IPS DF 19.7 (cell line): ENCODE measurements at places on chromosomes 5 and 9.

DNA sequence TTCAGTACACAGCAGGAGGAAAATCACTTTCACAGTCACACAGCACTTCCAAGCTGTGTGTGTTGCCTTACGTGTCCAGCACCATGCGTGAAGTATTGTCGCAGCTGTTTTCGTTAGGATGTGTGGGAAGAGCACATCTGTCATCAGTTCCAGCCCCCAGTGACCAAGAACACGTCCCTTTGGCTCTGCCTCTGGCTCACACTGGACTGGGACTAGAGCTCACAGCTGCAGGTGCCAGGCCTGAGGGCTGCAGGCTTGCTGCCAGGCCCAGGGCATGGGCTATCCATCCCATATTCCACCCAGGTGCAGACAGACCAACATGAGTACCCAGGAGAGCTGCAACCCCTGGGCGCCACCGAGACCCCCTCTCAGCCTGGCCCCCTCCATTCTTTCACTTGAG is 60.5 kb upstream of the ANKRD33B start:
- no peak for DNase-seq

GRCh38 chr5:90833753-90834152 is 275.2 kb downstream of the ADGRV1 start:
- DNase-seq, result no peak

DNA sequence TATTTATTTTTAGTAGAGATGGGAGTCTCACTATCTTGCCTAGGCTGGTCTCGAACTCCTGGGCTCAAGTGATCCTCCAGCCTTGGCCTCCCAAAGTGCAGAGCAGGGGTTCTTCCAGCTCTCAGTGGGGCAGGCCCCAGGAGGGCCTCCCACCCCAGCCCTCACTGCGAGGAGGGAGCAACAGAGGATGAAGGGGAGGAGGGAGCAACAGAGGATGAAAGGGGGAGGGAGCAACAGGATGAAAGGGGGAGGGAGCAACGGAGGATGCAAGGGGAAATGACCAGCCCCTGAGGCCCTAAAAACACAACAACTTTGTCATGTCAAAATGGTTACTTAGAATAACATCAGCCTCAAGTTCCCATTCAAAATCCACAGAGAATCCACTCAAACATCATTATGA is 10.0 kb downstream of the TRIM14 start:
- DNase-seq, result no peak

DNA sequence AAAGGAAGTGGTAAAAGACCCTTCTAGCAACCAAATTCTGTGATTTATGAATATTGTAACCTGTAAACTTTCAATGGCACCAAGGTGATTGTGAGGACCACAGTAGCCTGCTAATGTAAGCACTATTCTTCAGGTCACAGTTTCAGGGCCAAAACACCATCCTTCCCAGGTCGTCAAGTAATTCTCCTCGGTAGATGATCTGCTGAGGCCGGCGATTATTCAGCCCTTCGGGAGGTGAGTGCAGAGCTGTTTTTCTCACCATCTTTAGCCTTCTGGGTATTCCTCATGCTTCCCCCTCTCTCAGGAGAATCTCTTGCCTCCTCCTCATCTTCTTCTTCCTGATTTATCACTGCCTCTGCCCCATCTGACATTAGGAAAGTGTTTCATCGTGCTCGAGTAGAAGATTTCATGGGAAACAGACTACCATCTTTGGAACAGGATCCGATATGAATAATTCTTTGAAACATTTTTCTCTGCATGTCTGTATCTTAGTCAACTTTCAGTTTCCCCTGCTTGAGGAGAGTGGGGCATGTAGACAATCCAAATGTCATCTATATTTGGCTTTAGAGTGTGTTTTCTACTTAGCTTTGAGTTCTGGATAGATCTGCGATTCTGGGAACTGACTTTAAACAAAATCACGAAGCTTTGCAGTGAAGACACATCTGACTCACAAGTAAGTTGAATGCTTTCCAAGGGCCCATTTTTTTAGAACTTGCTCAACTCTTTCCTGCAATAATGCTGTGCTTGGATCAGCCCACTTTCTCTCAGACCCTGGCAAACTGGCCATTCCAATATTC is 173.9 kb downstream of the AOPEP start:
- DNase-seq, result no peak

- DNase-seq, result no peak
Observed at GRCh38 chr9:136646827-136647711, 15.6 kb upstream of the EGFL7 start.

GRCh38 chr9:114718801-114719221 is 36.8 kb upstream of the TEX48 start:
- DNase-seq, result no peak

DNA sequence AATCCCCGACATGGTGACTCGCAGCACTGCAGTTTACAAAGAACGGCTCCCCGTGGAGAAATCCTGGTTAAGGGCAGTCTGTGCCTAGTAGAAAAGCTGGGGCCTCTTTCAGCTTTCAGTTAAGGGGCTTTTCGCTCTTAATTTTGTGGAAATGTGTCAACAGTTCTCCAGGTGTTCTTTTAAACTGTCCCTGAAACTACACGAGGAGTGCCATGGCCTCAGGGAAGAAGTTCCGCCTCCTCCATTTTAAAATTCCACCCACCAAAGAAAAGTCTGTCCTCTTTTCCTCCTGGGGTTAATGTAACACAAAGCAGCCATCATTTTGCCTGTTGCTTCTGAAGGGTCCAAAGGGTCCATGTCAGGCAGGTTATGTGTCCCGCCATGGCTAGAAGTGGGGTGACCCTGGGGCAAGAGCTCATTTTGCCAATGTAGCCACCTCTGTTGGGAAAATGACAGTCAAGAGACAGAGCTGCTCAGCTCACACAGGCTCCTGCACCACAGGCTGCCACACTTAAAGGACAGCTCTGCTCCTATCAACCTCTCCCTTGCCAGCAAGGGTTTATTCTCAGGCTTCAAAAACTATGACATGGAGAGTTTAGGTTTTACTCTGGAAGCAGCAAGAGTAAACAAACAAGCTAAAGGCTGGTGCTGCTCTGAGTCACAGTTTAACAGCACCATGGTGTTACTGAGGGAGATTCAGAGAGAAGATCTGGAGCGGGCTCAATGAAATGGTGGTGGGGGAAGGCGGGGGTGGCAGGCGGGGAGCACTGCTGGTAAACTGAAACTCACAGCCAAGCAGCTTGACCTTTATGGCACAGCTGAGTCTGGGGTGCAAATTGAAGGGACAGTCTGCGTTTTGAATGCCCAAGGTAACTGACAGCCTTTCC is 3.2 kb downstream of the WHRN start:
- no peak for DNase-seq

DNA sequence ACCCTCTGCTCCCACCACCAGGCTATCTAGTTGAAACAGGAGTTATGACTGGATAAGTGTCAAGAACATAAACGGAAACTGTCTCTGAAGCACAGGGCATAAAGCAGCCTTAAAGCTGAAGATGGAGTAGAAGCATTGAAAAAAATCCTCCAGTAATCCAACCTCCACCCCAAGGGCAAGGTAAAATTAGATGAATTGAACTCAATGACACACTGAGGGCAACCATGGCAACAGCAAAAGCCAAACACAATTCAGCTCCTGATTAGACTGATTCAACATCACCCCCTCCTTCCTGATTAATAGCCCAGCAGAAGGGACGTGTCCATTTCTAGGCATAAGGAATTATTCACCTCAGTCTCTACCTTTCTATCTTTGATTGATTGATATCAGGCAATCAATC is 183.2 kb upstream of the MAP3K1 start:
- DNase-seq, result no peak

GRCh38 chr9:38160613-38161215 is 91.7 kb upstream of the SHB start:
- DNase-seq, result peak; percentile 48

DNA sequence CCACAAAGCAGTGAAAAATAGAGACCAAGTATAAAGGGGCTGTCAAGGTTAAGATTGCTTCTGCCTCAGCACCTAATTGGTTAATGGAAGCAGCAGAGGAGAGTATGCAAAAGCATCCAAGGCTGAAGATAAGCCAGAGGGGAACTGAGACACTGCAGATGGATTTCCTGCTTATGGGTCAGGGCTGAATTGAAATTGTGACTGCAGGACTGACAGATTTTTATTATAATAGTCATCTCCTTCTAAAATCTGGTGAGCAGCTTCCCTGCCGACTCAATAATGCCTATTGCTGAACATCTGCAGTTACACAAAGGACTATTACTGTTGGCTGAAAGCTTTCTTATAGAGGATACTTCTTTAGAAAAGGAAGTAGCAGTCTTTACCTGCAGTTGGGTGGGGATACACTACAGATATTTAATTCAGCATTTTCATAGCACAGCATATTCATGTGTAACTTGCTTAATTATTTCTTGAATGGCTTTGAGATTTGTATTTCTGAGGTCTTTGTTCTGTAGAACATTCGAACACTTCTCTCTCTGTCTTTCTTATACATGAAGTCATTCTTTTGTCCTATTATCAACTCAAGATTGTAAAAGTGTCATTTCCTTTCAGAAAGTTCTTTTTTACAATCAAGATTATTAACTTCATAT is 363.0 kb upstream of the RIOK2 start:
- DNase-seq, result no peak

- no peak for DNase-seq
Observed at GRCh38 chr9:89701221-89701798, 96.5 kb downstream of the GADD45G start.

DNA sequence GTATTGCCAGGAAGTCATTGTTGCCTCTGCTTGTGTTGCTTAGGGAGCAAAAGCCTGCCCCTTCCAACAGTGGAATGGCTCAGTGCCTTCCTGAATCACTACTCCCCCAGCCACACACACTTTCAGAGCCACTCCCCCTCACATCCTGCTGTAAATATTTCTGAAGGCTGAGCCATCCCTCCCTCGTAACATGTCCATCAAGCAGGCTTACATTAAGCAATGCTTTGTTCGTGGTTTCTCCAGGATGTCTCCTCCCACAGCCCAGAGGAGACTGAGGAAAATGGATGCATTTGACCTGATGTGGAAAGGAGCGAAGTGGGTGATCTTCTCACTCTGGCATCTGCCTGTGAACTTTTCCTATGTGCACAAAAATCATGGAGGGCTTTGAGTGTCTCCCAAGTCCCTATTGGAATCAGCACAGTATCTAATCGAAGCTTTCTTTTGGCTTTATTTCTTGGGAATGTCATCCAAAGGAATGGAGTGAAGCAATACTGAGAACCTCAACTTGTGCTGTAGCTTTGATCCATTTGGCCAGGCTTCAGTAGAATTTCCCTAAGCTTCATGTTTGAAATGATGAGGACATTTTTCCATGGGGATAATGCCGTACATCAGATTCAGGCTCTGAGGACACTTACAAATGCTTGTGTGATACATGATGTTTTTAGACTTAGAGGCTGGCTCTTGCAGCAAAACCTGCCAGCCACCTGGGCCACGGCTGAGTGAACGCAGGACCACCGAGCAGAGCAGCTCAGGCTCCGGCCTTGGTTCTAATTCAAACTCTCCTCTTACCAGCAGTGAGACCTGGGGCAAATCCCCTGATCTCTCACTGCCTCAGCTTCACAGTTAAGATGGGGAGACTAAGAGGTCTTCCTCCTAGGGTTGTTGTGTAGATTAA is 389.1 kb downstream of the ENC1 start:
- no peak for DNase-seq

GRCh38 chr5:147803926-147804325 is 21.4 kb upstream of the JAKMIP2 start:
- no peak for DNase-seq

GRCh38 chr9:89375191-89375760 is 57.0 kb downstream of the SECISBP2 start:
- DNase-seq, result no peak

DNA sequence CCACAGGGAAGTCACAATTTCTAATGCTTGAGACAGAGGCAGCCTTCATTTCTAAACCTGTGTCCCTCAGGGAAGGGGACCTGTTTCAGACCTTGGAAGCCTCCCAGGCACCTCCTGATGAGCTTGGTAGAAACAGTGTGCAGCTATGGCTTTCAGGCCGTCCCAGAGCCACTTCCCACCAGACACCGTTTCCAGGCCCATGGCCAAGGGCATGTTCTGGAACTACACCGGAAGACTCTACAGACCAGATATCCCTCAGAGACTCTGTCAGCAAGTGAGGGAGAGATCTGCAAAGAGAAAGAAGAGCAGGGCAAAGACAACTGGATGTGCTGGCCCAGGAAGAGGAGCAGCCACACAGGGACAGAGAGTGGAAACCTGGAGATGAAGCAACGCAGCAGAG is 82.2 kb upstream of the HSPA9 start:
- no peak for DNase-seq

- DNase-seq, result no peak
Observed at GRCh38 chr5:34009610-34010009, 1.8 kb upstream of the AMACR start.

GRCh38 chr9:86512929-86513328 is 158.7 kb upstream of the TUT7 start:
- no peak for DNase-seq
